ENCODE measurements at places on chromosomes 16 and 17.

DNA sequence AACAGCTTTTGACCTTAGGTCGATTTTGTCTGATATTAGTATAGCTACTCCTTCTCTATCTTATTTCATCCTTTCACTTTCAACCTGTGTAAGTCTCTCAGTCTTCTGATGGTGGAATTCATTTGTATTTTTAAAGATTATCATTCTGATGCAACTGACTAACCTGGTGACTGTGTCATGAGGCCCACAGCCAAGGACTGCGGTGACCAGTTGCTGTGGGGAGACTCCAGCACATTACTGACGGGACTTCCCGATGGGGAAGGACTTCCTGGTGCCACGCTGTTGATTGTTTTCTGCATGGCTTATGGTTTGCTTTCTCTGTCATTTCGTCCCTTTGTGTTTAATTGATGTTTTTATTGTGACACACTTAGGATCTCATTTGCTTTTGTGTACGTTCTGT is 34.2 kb downstream of the RMI2 start:
- no peak for DNase-seq

GRCh38 chr17:81615401-81615930 is 21.4 kb downstream of the NPLOC4 start:
- no peak for DNase-seq

- no peak for DNase-seq
Measured at GRCh38 chr16:66551788-66552285, 539 bp upstream of the CKLF start.

DNA sequence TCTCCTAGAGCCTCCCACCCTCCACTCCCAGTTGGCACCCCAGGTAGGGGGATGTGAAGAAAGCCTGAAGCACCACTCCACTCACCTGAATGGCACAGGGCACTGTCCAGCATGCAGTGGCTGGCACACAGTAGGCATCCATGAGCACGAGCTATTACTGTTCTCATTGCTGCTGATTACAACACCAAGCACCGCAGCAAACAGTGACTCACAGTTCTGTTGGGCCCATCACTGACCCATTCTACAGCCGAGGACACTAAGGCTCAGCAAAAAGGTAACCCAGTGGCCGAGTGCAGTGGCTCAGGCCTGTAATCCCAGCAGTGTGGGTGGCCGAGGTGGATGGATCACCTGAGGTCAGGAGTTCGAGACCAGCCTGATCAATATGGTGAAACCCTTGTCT is 2.7 kb downstream of the ZSCAN10 start:
- DNase-seq, result no peak

GRCh38 chr17:75913537-75914210 is 9.0 kb upstream of the MRPL38 start:
- no peak for DNase-seq

Measured in caudate nucleus (tissue), 63 donors.